ENCODE measurements at places on chromosomes 12 and 14.

- DNase-seq = no peak
Observed at GRCh38 chr14:23414254-23414653, 6.2 kb upstream of the MYH6 start.

DNA sequence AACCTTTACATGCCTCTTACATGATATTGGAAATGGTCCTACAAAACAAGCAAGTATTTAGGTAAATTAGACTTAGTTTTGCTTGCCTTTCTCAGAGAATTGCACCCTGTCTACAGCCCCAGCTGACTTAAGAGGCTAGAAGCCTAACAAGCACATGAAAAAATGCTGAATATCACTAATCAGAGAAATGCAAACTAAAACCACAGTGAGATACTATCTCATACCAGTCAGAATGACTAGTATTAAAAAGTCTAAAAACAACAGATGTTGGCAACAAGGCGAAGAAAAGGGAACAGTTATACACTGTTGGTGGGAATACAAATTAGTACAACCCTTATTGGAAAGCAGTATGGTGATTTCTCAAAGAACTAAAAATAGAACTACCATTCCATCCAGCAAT, 103.8 kb downstream of the EGLN3 start:
- no peak for DNase-seq

GRCh38 chr14:82720946-82721345, 1187.3 kb upstream of the SEL1L start:
- no peak for DNase-seq

DNA sequence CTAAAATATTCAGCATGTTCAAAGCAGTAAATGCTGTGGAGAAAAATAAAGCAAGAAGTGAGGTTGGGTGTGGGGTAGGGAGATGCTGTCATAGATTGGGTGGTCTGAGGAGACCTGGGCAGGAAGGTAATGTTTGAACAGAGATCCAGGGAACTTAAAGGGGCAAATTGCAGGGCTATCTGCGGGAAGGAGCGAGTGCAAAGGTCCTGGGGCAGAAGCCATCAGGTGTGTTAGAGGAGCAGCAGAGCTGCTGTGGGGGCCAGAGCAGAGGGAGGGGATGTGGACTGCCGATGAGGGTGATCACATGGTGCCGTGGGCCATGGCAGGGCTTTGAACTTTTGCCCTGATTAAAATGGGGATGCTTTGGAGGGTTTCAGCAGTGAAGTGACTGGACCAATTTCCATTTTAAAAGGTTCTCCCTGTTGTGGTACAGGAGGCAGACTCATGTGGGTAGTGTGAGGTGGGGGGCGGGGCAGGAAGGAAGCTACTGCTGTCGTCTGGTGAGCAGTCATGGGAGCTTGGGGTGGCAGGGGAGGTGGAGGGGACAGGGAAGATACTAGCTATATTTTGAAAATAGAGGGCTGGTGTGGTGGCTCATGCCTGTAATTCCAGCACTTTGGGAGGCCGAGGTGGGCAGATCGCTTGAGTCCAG, 145.0 kb downstream of the AACS start:
- no peak for DNase-seq

DNA sequence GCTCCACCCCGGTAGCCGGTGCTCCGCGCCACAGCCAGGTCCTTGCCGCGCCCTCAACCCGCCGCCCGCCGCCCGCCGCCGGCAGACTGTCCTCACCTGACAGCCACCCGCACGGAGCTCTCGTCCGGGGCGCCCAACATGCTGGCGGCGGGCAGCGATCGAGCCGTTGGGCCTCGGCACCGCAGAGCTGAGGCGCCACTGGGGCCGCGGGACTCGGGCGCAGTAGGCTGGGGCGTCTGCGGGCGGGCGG, 164 bp downstream of the KIF21A start:
- DNase-seq = no peak

- DNase-seq = no peak
Observed at GRCh38 chr14:91282954-91283645, 38.6 kb upstream of the GPR68 start.
